ENCODE measurements at places on chromosomes 5 and 9. TPM values are rescaled to one million over a fixed set of nuclear protein-coding genes. Genes with fewer than 3 reads are reported as not detected.
A peak's percentile ranks its signal among the peaks of the same experiment; 100 is the strongest.

DNA sequence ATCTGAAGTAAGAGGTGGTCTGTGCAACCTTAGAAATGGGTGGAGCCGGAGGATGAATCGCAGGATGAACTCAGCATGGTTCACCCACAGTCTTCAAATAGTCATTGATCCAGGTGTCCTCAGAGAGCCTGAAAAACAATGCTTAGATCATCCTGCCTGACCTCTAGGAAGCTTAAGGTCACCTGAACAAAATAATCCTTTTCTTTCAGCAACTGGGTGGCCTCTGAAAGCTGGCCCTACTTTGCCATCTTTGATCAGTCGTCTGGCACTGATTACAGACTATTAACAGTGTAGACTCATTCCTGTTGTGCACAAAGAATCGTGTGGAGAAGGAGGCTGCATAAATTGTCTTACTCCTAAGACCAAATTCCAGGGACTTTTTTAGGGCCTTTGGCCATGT, 50.7 kb downstream of the PIP5K1B start:
- no peaks in the 10 kb centered on the region for H3K36me3 ChIP-seq
- H3K27ac ChIP-seq, result peak overlapping the region; percentile 62
- H3K27me3 ChIP-seq, result no peaks in the 10 kb centered on the region
- H3K4me3 ChIP-seq, result no peak overlapping the region
- peaks cover 54% of the 10 kb centered on the region for H3K4me1 ChIP-seq
- peak; percentile 40 for DNase-seq

DNA sequence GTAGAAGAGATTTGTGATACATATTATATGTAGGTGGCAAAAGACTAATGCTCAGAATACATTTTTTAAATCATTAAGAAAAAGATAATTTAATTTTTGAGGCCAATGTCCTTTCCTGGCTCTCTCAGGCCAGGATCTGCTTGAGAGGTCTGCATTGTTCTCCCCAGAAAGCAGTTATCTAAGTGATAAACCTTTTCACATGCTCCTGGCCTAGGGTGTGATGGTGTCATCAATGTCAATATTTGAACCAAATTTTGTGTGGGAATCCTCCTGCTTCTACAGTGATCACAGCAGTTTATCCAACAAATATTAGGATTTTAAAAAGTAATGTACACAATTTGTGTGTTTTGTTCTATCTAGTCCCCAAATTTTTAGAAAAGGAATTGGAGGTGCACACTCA, 166.6 kb downstream of the DIRAS2 start:
- no peak overlapping the region for H3K27ac ChIP-seq
- H3K4me3 ChIP-seq, result no peak overlapping the region
- H3K36me3 ChIP-seq, result no peaks in the 10 kb centered on the region
- no peaks in the 10 kb centered on the region for H3K27me3 ChIP-seq

DNA sequence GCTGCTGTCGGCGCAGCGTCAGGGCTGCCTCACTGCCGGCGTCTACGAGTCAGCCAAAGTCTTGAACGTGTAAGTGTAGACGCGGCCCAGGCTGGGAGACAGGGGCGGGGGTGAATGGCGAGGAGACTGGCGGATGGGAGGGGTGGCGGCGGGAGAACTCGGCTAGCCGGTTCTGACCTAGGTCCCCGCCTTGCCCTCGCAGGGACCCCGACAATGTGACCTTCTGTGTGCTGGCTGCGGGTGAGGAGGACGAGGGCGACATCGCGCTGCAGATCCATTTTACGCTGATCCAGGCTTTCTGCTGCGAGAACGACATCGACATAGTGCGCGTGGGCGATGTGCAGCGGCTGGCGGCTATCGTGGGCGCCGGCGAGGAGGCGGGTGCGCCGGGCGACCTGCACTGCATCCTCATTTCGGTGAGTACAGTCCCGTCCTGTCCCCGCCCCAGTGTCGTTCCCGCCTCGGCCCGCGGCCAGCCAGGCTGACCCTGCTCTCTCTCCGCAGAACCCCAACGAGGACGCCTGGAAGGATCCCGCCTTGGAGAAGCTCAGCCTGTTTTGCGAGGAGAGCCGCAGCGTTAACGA, 745 bp downstream of the GADD45G start:
- DNase-seq, result no peak
- H3K27me3 ChIP-seq, result peaks cover 57% of the 10 kb centered on the region
- no peaks in the 10 kb centered on the region for H3K36me3 ChIP-seq
- no peak overlapping the region for H3K27ac ChIP-seq

- H3K4me3 ChIP-seq, result no peak overlapping the region
- no peak overlapping the region for H3K27ac ChIP-seq
- no peak for DNase-seq
- no peaks in the 10 kb centered on the region for H3K36me3 ChIP-seq
Observed at GRCh38 chr5:132421462-132421861, 52.0 kb downstream of the SLC22A5 start.

TAF11L5 gene
- total RNA-seq, result not detected

TSSK1B gene
- total RNA-seq, result not detected

FAM200C gene
- total RNA-seq, result 6.4 TPM

FYB1 gene
- not detected for total RNA-seq

Measured in HepG2 (cell line).